ENCODE measurements at places on chromosomes 4 and X.
A peak's percentile ranks its signal among the peaks of the same experiment; 100 is the strongest.

- no peak for DNase-seq
These were observed 59.2 kb downstream of the MAP7D2 start for GRCh38 chrX:20057479-20057878.

GRCh38 chrX:7399373-7399772 lies 251.4 kb upstream of the PUDP start:
- DNase-seq: no peak

DNA sequence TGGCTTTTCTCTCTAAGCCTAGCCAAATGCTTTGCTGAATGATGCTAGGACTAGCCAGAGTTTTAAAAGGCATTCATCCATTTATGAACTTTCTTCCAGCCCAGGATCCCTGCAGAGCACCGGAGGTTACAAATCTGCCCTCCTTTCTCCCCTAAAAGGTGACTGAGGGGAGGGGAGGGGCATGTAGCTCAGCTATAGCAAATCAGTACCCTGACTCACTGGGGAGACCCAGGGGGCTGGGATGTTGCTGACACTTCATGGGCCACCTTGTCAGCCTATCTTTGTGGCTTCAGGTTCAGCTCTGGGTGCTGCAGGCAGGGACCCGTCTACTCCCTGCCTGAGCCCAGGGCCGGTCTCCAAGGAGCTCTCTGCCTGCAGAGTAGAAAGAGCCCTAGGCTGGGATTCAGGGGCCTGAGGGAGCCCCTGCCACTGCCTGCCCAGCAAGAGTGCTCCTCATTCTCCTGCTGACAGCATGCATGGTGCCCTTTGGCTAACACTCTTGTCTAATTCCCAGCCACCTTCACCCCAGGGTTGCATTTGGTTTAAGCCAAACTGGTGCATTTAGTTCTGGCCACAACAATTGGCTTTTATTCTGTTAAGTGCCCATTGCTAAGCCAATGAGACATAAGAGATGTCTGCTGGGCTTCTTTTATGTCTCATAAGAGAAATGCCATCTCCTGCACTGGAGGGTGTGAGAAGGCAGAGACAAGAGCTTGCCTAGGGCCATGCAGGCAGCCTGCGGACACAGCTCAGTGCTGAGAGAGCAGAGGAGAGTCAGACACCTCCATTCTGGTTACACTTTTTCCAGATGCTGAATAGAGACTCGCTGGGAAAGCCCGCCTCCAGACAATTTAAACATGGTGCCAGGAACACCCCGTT lies 11.9 kb upstream of the UBA6 start:
- no peak for DNase-seq

DNA sequence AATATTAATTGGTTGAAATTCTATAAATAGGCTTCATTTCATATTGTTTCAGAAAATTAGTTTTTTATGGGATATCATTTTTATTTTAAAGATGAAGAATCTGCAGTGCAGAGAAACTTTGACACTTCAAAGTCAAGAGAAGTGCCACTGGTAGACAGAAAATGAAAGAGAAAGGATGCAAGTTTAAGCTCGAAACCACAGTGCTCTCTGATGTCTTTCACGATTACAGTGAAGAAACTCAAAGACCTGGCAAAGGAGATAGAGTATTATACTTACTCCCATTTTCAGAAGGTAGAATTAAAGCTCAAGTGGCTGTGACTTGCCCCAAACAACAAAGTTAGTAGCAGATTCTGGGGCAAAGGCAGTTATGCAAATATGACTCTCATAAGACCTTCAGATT lies 745.4 kb downstream of the TECRL start:
- DNase-seq: no peak

- no peak for DNase-seq
These were observed 13.2 kb downstream of the PSAPL1 start for GRCh38 chr4:7421356-7422150.

DNA sequence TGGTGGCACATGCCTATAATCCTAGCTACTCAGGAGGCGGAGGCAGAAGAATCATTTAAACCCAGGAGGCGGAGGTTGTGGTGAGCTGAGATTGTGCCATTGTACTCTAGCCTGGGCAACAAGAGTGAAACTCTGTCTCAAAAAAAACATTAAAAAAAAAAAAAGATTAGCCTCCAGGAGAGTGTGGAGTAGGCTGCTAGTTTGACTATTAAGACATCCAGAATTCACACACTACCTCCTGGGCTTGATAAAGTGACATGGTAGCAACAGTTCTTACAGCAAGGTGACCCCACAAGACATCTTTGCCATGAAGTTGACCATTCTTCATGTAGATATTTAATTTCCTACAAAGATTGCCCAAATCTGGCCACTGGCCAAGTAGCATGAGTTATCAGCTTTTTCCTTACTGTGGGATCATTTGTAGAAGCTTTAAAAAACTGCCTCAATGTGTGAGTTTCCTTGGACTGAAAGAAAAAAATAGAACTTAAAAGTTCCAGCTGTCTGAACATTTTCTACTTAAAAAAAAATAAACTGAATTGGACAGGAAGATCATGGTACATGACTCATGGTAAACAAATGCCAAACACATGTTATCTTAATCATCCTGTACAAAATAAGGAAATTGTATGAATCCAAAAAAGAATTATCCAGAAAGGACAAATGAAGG lies 35.3 kb upstream of the SPRY1 start:
- peak; percentile 87 for DNase-seq

- peak; percentile 9 for DNase-seq
These were observed 244.6 kb upstream of the BOD1L1 start for GRCh38 chr4:13872155-13872554.

DNA sequence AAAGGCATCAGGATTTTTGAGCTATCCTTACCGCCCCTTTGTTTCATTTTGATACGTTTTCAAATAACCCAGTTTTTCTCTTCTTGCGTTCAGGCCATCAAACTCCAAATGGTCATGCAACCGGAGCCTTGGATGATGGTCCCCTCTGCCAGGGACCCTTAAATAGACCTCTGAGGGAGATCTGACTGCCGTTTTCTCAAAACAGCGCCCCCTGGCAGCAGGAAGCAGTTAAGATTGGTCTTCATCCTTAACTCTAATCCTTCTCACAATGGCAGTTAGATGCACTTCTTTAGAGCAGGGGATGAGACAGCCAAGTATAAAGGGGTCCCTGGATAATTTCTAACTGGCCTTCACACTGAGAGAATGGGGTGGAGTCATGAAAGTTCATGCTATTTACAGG lies 525.0 kb upstream of the SPANXN1 start:
- DNase-seq: no peak

GRCh38 chr4:1856943-1857699 lies 1.2 kb upstream of the LETM1 start:
- no peak for DNase-seq

DNA sequence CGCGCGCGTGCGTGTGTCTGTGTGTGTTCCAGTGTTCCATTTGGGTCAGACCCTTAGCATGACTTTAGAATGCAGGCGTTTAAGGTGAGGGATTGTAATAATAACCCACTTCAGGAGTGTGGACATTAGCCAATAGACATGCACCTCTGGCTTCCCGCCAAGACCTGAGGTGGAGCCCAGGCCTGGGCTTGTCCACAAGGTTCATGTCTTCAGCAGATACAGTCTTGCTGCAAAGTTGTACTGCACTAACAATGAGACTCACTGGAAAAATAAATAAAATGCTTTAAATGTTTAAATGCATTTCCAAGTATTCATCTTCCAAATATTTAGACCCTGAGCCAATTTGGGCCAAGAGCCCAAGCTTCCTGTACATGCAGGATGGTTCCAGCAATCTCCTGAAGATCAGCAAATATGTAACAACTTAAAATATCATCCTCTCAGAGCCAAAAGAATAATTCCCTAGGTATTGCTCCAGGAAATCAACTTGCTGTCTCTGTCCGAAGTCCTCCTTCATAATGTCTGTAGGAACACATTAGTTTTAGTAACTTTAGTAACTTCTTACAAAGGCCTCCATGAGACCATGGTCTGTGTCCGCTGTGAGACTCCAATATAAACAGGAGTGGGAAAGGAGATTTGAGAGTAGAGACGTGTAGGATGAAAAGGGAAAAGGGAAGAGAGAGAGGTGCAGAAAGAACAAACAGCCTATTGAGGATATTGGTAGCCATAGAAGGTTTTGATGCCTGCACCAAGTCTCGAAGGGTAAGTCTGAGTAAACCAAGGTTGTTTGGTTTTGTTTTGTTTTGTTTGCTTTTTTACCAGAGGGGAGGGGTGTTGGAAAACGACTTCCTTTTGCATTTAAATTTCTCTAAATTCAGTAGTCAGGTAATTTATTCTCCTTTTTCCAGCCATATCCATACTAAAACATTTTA lies 98.5 kb upstream of the KLF3 start:
- DNase-seq: peak; percentile 66

DNA sequence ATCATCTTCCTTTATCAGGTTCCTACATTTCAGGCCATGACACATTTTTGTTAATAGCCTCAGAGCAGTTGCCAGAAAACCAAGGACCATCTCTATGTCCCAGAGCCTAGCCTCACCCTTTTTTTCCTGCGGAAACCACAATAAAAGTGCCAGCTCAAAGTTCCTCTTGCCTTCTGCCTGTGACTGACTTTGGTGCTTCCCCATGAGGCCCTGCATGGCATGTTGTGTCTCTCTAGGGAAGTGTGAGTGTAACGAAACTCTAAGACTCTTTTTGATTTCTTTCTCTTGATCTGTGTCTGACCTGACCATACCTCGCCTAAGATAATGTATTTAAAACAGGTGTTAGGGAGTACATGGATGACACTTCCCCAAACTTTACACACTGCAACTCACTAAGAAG lies 642.3 kb upstream of the BOD1L1 start:
- DNase-seq: no peak
